ENCODE measurements at places on chromosomes 2 and 18.

DNA sequence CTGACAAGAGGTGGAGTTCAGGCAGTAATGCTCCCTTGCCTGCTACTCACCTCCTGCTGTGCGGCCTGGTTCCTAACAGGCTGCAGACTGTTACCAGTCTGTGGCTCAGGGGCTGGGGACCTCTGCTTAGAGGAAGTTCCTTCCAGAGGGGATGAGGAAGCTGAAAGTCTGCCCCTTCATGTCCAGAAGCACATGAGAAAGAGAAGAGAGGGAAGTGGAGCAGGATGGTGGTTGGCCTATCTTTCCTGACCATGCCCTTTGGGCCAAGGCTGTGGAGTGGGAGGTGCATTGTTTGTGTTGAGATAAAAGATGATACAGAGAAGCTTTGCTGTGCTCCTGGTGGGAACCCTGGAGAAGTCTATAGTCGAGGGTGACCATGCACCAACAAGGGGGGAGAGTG is 112.5 kb downstream of the LPIN1 start:
- no peak for DNase-seq

DNA sequence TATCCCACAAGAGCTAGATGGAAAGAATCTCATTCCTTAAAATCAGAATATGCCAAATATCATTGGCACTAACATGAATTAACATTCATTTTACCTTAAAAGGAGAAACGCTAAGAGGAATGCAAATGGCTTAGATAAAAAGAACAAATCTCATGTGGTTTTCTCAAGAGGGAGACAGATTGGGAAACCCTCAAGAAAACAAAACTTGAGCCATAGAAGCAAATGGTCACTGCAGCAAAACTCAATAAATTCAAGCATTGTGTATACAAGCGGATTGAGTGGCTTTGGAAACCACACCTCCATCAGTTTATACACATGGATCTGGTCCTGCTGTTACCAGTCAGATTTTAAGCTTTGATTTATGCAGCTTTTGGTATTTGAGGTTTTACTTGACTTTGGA is 1331.8 kb upstream of the ZEB2 start:
- no peak for DNase-seq

DNA sequence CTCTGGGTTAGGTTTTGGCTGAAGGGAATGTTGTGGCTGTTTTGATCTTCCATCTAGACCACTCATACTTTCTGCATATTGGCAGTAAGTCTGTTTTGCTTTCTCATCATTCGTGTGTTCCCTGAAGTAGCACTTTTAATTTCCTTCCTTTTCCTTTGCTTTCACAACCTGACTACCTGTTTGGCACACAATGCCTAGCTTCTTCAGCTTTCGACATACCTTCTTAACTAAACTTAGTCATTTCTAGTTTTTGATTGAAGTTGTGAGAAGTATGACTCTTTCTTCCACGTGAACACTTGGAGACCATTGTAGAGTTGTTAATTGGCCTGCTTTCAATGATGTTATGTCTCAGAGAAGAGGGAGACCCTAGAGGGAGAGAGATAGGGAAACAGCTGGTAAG is 123.6 kb upstream of the EPB41L3 start:
- no peak for DNase-seq

GRCh38 chr2:109448946-109449788 is 164.6 kb downstream of the SEPTIN10 start:
- DNase-seq, result no peak

- DNase-seq, result no peak
Measured at GRCh38 chr2:55519938-55520885, 694 bp downstream of the CFAP36 start.

- no peak for DNase-seq
Measured at GRCh38 chr2:143241403-143242088, 112.3 kb downstream of the ARHGAP15 start.

DNA sequence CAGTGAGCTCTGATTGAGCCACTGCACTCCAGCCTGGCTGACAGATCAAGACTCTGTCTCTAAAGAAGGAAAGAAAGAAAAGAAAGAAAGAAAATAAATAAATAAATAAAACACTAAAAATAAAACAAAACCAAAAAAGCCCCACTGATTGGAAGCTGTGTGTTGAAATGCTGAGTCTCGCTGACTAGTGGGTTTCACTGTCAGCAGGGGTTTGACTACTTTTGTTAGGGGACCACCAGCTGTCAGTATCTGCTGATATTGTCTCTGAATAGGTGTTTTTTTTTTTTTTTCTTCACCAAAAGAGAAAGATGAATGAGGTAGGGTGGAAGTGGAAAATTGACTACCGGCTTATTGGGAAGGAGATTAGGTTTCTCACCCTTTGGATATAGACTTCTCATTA is 12.8 kb upstream of the ACTR2 start:
- no peak for DNase-seq

- DNase-seq, result no peak
Measured at GRCh38 chr18:37302519-37302918, 263.1 kb downstream of the CELF4 start.

DNA sequence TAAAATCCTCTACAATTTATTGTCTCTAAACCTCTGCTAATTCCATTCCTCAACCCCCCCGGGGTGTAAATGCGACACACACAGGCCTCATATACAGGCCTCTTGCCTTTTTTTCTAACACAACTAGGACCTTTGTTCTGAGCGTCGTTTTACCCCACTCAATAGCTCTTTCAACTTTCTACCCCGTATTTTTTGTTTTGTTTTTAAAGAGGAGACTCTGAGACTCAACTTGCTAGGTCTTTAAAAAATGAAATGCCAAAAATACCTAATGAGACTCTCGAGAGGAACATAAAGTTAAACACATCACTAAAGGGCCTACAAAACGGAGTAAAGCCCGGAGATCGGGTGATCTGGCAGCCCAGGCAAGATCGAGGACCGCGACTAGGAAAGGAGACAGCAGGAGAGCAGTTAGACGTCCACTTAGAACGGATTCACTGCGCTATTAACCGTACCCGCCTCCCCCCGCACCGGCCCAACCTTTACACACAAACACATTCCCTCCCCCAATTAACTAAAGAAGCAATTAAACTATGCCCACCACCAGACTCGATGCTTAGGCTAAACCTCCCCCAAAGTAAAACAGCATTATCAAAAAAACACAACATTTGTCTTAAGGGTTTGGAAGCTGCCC is 1.7 kb downstream of the TRIP12 start:
- DNase-seq, result no peak

- DNase-seq, result no peak
Measured at GRCh38 chr18:33605250-33605649, 27.2 kb downstream of the ASXL3 start.

GRCh38 chr18:78768656-78769501 is 210.7 kb upstream of the SALL3 start:
- DNase-seq, result no peak

DNA sequence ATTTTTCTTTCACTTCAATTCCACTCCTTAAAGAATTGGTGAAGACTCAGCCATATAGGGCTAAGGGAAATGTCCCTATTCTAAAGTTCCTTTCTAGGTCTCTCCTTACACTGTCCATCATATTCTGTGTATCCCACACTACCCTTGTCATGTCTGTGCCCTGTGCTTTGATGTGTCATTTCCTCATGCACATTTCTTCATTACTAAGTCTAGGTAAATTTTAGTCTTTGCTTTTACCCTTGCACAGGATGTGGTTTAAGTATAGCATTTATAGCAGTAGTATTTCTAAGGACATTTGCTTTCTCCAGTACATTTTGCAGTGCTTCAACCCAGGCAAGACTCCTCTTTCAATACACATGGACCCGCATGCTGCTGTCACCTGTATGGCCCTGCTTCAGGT is 221.5 kb upstream of the ACVR2A start:
- no peak for DNase-seq

GRCh38 chr18:53567929-53568574 is 656.4 kb downstream of the MBD2 start:
- DNase-seq, result no peak

DNA sequence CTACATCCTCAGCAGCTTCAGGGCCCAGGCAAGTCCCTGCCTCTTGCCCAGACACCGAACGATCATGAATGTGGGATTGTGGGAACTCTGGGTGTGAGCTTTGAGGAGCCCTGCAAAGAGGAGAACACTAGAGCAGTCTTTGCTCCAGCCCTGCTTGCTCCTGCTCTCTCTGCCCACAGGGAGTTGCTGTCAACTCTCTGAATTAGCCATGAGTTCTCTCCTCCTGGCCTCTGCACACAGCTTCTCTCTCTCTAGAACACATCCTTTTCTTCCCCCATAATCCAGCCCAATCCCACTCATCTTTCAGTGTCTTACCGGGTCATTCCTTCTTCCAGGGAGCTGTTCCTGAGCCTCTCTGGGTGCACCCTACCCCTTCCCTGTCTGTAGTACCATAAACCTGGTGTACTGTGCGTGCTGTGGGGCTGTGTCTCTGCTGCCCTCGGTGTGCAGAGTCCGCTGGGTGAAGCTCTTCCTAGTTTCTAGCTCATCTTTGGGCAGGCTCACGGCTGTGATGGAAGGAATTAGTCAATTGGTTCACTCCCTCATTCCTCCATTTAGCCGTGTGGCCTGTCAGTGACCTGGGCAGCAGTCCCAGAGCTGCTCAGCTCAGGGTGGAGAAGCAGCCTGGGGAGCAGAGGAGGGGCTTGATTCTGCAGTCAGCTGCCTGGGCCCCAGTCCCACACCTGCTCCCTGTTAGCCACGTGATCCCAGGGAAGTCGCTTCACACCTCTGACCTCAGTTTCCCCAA is 132.9 kb upstream of the HDAC4 start:
- no peak for DNase-seq

- no peak for DNase-seq
Measured at GRCh38 chr2:142870526-142870925, 6.9 kb upstream of the KYNU start.

- no peak for DNase-seq
Measured at GRCh38 chr2:96893289-96894150, 23.6 kb upstream of the SEMA4C start.

DNA sequence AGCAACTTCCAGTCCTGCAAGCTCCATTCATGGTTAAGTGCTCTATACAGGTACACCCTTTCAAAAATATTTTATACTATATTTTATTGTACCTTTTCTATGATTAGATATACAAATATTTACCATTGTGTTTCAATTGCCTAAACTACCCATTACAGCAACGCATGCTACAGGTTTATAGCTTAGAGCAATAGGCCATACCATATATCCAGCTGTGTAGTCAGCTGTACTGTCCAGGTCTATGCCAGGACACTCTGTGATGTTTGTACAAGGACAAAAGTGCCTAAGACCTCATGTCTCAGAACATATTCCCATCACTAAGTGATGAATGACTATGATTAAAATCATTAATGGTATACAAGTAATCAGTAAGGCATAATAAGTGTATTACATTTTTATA is 368.7 kb downstream of the CMPK2 start:
- no peak for DNase-seq

Measured in Panc1 (cell line).